Glomerular endothelial cell (primary cell): ENCODE measurements at places on chromosomes 2 and 18. TPM values are rescaled to one million over a fixed set of nuclear protein-coding genes. Genes with fewer than 3 reads are reported as not detected.

Gene CABYR
- 3.0 and 6.0 TPM in 2 replicates for total RNA-seq

Gene ZSCAN30
- total RNA-seq, result 12.3 and 20.3 TPM in 2 replicates

Gene OSBPL1A
- total RNA-seq, result 15.3 and 18.7 TPM in 2 replicates

Gene CTLA4
- not detected in 2 replicates for total RNA-seq

Gene TANC1
- 80.0 and 103 TPM in 2 replicates for total RNA-seq

Gene ZAP70
- total RNA-seq, result 2.7 and 4.6 TPM in 2 replicates

Gene LIPG
- total RNA-seq, result 123 and 185 TPM in 2 replicates

Gene PLGLB2
- total RNA-seq, result 0.24 and 0.99 TPM in 2 replicates

Gene NCKAP5
- total RNA-seq, result 6.8 and 9.9 TPM in 2 replicates

Gene LDLRAD4
- total RNA-seq, result 2.2 and 13.4 TPM in 2 replicates

Gene SERPINB4
- total RNA-seq, result not detected in 2 replicates

Gene SERPINB12
- not detected in 2 replicates for total RNA-seq

Gene DRC1
- total RNA-seq, result not detected in 2 replicates

Gene MC2R
- not detected in 2 replicates for total RNA-seq

Gene ACMSD
- not detected in 2 replicates for total RNA-seq

Gene RAB17
- total RNA-seq, result 0.39 and 1.5 TPM in 2 replicates

Gene CBLN2
- total RNA-seq, result 0.47 TPM in 1 of 2 replicates, not detected in the other

Gene SPAG16
- total RNA-seq, result 13.8 and 15.6 TPM in 2 replicates

Gene ANKRD62
- total RNA-seq, result not detected in 2 replicates

Gene MDH1B
- total RNA-seq, result 0.12 and 0.29 TPM in 2 replicates

Gene NPAS2
- total RNA-seq, result 14.7 and 15.8 TPM in 2 replicates

Gene ALKAL2
- 0.93 TPM in 1 of 2 replicates, not detected in the other for total RNA-seq

Gene CFAP65
- not detected in 2 replicates for total RNA-seq

Gene ACVR1
- total RNA-seq, result 22.3 and 23.8 TPM in 2 replicates

Gene IAH1
- 27.1 and 42.2 TPM in 2 replicates for total RNA-seq
